ENCODE measurements at places on chromosomes 7 and 10.

DNA sequence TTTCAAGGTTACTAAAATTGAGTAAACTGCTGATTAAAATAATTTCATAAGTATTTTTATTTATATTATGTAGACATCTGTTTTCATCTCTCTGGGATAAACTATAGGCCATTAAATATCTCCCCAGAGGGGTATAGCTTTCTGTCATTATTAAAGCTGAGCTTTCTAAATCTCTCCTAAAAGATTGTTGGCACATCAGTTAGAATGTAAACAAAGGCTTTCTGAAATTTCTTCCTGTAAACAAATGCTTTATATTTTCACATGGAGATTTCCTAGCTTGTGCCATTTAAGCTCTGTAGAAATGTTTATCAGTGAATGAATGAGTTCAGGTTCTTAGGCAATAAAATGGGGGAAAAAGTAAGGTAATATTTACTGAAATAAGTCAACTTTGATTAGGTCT, 35.7 kb downstream of the PPP1R9A start:
- DNase-seq, result no peak

GRCh38 chr7:80453699-80454340, 58.0 kb downstream of the GNAT3 start:
- DNase-seq, result peak; percentile 21

GRCh38 chr7:140222814-140223213, 46.0 kb upstream of the KDM7A start:
- DNase-seq, result no peak

- peak; percentile 11 for DNase-seq
These were observed 27.1 kb downstream of the PCGF5 start for GRCh38 chr10:91247360-91248111.

DNA sequence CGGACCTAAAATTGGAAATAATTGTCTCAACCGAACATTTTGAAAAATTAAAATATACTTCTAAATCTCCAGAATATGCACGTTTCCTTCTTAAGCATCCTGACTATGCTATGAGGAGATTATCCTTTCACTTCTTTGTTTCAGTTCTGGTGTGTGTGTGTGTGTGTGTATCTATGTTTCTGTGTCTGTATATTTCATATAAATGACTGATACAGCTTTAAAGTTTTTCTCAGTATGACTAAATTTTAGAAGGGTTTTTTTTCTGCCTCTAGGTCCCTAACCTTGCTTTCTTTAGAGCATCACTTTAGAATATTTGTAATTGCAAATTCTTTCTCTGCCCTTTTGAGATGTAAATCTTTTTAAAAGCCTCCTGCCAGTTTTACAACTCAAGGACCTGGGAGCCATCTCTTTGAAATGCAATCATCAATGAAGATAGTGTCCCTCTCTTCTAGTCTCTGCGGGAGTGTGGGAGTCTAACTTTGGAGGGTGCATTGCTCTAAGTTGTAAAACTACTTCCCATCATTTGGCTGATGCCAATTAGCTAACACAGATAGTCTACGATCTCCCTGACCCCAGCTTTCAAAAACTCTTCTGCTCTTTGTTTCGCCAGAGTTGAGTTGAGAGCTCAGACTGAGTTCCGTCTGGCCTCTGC, 782.0 kb upstream of the ZWINT start:
- no peak for DNase-seq

DNA sequence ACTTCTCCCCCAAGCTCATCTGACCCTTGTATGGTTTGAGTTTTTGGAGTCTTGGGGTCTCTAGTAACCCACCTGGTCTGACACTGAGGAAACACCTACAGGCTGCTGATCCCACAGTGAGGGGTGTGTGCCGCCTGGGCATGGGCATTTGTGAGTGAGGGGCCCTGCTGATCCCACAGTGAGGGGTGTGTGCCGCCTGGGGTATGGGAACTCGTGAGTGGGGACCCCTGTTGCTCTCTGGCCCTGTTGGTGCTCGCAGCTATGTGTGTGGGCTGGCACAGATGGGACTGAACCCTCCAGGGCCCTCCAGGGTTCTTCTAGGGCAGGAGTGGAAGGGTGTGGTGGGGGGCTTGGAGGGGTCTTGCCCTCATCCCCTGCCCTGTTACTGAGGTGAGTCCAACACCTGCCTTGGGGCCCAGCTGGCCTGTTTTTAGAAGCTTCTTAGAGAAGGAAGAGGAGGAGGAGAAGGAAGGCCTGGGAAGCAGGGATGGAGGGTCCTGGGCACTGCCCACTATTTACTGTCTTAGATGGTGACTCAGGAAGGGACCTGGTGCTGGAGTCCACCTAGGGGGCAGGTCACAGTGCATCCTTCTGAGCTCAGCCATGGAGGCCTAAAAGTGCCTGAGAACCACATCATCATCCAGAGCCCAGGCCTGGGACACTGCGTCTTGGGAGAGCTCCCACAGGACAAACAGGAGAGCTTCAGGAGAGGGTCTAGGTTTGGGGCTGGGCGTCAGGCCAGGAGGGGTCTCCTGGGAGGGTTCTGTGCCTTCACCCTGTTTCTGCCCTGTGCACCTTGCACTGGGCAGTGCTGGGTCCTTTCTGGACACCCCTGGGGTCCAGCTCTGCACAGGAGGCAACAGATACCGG, 36.2 kb upstream of the ZNF716 start:
- DNase-seq, result no peak

DNA sequence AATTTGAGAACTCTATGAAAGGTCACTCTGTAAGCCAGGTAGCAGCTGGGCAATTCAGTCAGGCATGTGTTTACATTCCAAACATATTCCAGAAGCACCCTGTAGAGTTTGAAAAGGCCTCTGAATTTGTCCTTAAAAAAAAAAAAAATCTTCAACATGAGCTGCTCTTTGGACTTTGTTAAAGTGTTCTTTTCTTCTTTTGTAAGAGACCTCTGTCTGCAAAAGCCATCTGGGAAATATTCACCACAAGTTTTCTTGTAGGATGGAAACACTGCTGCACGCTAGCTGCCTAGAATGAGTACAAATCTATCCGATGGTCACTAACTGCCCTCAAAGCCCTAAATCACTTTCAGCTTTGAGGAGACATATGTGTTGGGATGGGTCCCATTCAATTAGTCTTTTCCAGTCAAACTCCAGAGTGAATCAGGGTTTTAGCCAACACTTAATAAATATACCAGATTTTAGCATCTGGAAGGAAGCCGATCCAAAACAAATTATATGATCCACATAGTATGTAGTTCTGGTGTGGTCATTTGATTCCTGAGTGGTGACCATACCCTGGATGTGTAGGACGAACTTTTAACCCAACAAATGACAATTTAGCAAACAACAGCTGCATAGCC, 85.9 kb downstream of the CD36 start:
- peak; percentile 69 for DNase-seq

- no peak for DNase-seq
These were observed 245.6 kb downstream of the MAD1L1 start for GRCh38 chr7:1987084-1987535.

GRCh38 chr7:81776161-81776560, 6.3 kb upstream of the HGF start:
- no peak for DNase-seq

DNA sequence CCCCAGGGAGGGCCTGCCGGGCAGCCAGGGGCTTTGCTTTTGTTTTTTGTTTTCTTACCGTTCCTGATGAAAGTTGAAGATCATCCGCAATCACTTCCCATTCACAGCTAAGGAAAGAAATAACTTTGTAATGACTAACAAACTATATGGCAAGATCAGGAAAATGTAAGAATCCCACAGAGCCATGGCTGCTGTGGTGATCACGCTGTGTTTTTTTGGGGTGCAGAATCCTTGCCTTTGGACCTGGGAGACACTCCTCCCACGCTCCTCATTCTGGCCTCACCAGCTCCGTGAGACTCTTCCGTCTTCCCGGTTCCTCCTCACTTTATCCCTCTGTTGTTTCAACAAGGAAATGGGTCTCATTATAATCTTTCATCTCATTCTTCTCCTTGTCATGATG, 443.0 kb upstream of the MGMT start:
- no peak for DNase-seq

GRCh38 chr7:129750091-129750490, 138.6 kb downstream of the NRF1 start:
- DNase-seq, result no peak

- peak; percentile 33 for DNase-seq
These were observed 30.0 kb downstream of the STK17A start for GRCh38 chr7:43612599-43613589.

- no peak for DNase-seq
These were observed 1.8 kb downstream of the STMP1 start for GRCh38 chr7:135664046-135664589.

GRCh38 chr10:66931949-66932343, 6.1 kb downstream of the LRRTM3 start:
- no peak for DNase-seq

DNA sequence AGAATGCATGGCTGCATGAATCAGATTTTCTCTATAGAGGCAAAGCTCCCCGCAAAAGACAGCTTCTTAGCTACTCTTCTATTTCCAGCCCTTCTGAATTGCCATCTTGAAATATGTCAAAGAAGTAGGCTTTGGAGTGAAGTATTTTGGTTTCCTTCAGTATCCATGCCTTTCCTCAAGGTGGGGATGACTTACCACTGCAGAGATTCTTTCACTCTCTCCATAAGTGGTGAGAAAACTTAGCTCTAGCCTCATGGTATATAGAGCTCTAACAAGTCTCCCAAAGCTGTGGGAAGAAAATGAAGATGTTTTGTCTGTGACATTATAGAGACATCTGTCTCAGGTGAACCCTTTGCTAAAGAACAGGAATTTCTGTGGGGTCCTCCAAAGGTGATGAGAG, 89.6 kb upstream of the ITGB1 start:
- no peak for DNase-seq

DNA sequence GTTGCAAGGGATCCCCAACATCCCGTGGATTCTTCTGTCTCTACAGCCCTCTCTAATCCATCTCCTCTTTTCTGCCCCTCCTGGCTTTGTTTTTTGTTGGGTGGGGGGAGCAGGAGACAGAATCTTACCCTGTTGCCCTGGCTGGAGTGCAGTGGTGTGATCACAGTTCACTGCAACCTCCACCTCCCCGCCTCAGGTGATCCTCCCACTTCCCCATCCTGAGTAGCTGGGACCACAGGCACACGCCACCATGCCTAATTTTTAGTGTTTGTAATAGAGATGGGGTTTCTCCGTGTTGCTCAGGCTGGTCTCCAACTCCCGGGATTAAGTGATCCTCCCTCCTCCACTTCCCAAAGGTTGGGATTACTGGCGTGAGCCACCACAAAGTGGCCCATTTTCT, 121.8 kb downstream of the MYL10 start:
- no peak for DNase-seq

DNA sequence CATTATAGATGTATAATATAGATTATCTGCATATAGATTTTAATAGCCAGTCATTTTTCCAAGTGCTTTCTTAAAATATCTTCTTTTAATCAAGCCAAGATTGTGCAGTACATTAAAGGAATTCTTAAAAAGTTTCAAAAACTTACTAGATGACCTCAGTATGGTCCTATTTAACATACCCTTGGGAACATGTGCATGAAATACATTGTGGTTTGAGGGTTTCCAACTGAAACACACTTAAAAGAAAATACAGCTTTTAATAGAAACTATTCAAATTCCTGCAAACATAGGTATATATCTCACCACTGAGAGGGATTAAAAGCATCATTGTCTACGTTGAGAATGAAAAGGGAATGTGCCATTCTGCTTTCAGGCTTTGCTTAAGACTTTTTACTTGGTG, 364.9 kb downstream of the SUGCT start:
- peak; percentile 74 for DNase-seq

DNA sequence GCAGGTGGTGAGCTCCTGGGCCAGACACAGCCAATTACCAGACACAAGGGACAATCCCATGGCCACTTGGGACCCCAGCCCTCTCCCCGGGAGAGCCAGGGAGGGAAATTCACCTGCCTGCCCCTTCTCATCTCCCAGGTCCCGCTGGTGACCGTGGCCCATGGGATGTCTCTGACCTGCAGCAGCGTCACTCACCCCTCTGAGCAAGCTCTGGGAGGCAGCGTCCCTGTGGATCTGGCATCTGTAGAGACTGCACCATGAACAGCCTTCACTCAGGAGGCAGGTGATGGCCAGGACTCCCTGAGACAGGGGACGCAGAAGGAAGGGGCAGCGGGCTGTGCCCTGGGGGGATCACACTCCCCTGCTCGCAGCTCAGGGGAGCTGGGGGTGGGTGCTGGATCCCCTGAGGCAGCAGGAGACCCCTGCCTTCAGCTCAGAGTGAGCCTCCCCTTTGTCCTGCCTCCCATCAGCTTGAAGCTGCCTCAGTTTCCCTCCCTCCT, 90.8 kb downstream of the FOXL3 start:
- DNase-seq, result no peak

GRCh38 chr10:22713853-22714478, 412 bp downstream of the PIP4K2A start:
- DNase-seq, result no peak

- no peak for DNase-seq
These were observed 133.6 kb upstream of the NPVF start for GRCh38 chr7:25361863-25362262.

DNA sequence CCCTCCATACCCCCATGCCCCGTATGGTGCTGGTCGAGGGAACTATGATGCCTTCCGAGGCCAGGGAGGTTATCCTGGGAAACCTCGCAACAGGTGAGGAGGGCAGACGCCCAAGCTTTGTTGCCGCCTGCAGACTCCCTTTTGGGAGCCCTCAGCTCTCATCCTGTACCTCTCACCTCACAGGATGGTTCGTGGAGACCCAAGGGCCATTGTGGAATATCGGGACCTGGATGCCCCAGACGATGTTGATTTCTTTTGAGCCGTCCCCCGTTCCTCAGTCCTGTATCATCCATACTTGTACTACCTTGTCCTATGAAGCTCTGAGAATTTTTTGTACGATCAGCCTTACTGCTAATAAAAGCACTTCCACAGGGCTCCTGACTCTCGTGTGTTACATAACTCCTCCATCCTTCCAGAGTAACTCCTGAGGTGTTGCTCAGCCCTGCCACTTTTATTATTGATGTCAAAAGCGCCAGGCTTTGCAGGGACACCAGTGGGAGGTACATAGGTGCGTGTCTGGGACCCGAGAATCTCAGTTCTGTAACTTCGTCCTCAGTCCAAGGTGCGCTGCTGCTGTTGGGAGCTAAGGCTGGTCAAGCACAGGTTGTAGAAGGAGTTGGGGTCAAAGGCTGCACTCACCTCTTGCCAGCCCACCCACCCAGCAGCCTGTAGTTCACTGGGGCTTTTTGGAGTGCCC, 1.1 kb downstream of the UFSP1 start:
- no peak for DNase-seq

DNA sequence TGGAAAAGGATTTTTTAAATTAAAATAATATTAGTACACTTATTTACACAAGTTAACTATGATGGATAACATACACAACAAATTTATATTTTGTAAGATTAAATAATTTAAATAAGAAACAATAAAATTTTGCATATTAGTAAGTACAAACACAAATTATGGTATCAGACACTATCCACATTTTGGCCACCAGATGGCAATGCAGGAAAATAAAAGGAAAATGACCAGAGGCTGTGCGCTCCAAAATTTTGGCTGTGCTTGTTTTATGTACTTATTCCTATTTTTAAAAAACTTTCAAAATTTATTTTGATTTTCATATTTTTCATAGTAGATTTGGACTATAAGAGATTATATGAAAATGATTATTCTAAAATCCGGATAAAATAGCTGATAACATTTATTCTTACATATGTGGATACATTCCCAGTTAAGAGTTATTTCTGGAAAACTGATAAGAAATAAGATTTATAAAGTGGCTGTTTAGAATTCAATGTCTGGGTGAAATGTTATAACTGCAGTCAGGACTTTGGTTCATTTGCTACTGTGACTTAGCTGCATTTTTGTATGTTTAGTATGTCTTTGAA, 274.7 kb upstream of the HGF start:
- DNase-seq, result no peak
